Activated CD8-positive, alpha-beta T cell treated with anti-CD3 and anti-CD28 coated beads for 36 hours (primary cell): ENCODE measurements at places on chromosomes 16 and 17. TPM values are rescaled to one million over a fixed set of nuclear protein-coding genes. Genes with fewer than 3 reads are reported as not detected.

Gene MC1R
- total RNA-seq, result 2.5 TPM

GRCh38 chr16:71230122-71230845 is at the start of gene HYDIN:
Gene HYDIN, minus strand, starts transcription at chr16:71230722. Its CDS starts 43,827 bp downstream, at chr16:71186895.
- DNase-seq, result peak; percentile 53

Gene TP53TG3
- not detected for total RNA-seq

Gene DBF4B
- 25.5 TPM for total RNA-seq

Gene CNTNAP4
- not detected for total RNA-seq

DNA sequence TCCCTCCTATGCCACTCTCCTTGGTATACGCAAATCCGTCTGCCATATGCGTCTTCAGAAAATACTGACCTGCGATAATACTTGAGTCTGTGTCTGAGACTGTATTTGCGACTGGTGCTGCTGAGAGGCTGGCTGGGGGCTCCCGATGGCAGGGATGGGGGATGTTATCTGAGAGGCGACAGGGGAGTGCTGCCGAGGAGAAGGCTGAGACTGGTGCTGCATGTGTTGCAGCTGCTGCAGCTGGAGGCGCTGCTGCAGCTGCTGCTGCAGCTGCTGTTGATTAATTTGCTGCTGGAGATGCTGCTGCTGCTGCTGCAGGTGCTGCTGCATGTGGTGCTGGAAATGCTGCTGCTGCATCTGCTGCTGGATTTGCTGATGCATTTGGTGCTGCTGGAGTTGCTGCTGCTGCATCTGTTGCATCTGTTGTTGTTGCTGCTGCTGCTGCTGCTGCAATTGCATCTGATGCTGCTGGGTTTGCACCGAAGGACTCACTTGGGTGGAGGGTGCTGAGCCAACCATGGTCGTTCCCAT is 107.7 kb downstream of the TOX3 start:
- DNase-seq, result no peak

Gene ZNF423
- total RNA-seq, result not detected

Gene SLX1B
- total RNA-seq, result 54.6 TPM

DNA sequence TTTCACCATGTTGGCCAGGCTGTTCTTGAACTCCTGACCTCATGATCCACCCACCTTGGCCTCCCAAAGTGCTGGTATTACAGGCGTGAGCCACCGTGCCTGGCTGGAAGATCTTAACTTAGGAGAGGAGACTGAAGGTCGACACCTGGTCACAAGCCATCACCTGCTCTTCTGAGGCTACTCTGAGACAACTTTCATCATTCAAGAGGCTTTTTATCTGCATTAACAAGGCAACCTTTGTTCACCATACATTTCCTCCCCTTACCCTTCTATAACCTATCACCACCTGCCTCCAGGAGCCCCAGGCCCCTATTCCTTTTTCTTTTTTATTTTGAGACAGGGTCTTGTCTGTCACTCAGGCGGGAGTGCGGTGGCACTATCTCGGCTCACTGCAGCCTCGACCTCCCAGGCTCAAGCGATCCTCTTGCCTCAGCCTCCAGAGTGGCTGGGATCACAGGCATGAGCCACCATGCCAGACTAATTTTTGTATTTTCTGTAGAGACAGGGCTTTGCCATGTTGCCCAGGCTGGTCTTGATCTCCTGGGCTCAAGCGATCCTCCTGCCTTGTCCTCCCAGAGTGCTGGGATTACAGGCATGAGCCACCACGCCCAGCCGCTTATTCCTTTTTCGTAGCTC is 6.2 kb downstream of the LITAF start:
- no peak for DNase-seq

Gene MYH8
- not detected for total RNA-seq

- no peak for DNase-seq
Measured at GRCh38 chr17:394718-395095, 42.1 kb upstream of the RPH3AL start.

Gene CALB2
- not detected for total RNA-seq

Gene MLYCD
- total RNA-seq, result 3.5 TPM

DNA sequence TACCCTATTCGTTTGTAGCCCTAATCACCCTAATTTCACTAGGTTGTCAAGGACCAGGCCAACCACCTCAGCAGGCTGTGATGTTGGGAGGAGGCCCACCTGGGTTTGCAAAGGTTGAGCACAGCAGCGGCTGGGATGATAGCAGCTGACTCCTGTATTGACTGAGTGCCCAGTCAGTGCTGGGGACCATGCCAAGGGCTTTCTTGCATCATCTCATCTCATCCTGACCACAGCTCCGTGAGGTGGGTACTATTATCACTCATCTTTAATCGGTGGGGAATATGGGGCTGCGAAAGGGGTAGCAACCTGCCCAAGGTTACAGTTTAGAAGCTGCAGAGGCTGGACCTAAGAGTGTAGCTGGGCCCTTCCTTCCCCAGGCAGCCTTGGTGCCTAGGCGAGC is 11.7 kb downstream of the ATPAF2 start:
- DNase-seq, result no peak

Gene SLC6A2
- not detected for total RNA-seq

- peak; percentile 90 for DNase-seq
Measured at GRCh38 chr17:78132084-78132676, 1.6 kb downstream of the TMC8 start.

- no peak for DNase-seq
Measured at GRCh38 chr17:22441776-22442175, 749.5 kb downstream of the KCNJ18 start.

GRCh38 chr17:17200311-17200710 is 5.8 kb downstream of the PLD6 start:
- no peak for DNase-seq

DNA sequence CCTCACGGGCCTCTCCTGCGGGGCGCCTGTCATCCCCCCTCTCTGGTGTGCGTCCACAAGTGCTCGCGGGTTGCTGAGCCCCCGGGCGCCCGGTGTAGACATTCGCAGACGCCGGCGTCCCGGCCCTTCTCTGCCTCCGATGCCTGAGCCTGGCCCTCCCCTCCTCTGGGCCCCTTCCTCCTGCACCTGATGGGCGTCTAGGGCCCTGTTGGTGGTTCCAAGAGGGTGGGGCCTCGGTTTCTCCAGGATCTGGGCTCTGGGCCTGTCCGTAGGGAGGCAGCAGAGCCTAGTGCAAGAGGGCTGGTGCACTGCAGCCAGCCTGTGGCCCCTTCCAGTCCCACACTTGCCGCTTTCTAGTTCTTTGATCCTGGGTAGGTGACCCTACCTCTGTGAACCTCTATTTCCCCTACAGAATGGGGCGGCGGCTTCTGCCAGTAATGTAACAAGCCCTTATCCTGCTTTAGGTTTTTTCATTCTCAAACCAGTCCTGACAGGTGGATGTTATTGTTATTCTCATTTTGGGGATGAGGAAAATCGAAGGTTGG is 623 bp downstream of the E4F1 start:
- peak; percentile 48 for DNase-seq

Gene RAI1
- total RNA-seq, result 20.3 TPM

GRCh38 chr16:17571499-17572093 is 100.8 kb upstream of the XYLT1 start:
- DNase-seq, result no peak

DNA sequence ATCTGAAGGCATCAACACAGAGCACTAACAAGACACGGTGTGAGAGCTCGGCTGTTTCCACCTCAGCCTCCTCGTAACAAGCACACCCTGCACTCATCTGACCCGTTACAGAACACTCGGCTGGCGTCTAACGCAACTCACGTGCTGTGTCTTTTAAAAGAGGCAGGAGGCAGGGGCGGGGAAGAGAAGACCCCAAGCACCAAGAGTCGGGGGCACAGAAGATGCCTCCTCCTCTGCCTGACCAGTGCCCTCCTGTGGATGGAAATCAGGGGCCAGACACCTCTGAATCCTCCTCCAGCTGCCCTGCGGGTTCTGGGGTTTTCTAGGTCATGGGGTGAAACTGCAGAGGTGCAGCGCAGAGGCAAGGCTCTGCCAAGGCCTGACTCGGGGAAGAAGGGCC is 74.3 kb downstream of the ZNF778 start:
- DNase-seq, result no peak

Gene LRRC36
- total RNA-seq, result 0.81 TPM

DNA sequence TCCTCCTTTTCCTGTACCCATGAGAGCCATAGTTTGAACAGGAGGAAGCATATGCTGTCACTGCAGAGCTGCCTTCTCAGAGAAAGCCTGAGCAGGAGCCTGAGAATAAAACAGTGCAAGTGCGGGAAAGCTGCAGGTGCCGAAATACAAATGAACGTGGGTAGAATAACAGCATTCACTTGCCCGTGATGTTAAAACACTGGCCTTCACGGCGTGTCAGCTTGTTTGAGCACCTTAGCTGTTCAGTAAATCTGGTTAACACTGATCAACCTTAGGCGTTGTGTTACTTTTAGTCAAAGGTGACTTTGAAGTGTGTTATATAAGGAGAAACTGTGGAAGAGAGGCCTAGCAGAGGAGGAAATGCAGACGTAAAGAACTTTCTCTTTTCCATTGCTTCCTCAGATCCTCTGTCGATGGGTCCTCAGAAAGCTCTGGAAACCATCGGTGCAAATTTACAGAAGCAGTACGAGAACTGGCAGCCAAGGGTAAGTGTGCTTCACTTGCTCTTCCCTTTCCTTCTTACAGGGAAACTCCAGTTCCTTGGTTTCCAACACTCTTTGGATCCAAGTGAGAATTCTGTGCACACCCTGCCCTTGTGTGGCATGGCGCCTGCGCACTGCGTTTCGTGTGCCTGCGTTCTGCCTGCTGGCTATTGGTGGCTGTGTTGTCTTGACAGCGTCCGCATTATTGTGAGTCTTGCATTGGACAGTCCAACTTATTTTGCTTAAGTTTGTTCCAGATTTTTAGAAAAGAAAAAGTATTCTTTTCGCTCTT is 98.9 kb downstream of the RPTOR start:
- DNase-seq, result no peak

Gene SPATA22
- total RNA-seq, result not detected

DNA sequence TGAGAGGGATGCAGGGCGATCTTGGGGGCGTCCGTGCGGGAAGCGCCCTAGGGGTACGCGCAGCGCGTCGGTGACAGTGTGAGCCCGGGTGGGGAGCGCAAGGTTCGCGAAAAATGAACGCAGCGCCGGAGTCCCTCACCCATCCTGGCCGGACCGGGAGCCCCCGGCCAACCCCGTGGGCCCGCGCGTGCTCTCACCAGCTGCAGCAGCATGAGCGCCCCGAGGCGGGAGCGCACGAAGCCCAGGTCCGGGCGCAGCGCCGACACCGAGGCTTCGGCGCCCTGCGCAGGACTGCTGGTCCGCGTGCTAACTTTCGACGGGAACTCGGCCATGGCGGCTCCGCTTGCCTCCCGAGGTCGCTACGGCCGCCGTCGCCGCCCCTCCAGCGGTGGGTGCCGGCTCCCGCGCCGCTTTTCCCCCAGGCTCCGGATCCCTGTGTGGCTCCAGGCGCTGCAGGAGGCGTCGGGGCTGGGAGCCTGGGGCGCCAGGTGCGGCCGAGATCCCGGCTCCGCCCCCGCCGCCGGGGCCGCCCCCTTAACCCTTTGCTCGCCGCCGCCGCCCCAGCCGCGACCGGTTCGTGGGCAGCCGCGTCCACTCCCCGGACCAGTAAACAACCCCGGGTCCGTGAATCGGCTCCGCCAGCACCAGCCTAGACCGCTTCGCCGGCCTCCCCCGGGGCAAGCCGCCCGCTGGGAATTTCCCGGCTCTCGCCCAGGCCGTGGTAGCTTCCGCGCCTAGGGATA is at the start of gene PLLP:
TSS of gene PLLP (minus strand) at position 464 of the 743 bp plus-strand sequence. CDS start at position 332, 132 bp downstream.
- peak; percentile 31 for DNase-seq

- DNase-seq, result no peak
Measured at GRCh38 chr16:1285669-1286512, 23.5 kb upstream of the UBE2I start.

- no peak for DNase-seq
Measured at GRCh38 chr17:50681263-50682200, 26.2 kb downstream of the ANKRD40 start.

- no peak for DNase-seq
Measured at GRCh38 chr16:77684181-77684526, 38.2 kb upstream of the NUDT7 start.

GRCh38 chr17:17762744-17763105 is 74.1 kb downstream of the SREBF1 start:
- no peak for DNase-seq

Gene PRMT7
- 67.4 TPM for total RNA-seq

DNA sequence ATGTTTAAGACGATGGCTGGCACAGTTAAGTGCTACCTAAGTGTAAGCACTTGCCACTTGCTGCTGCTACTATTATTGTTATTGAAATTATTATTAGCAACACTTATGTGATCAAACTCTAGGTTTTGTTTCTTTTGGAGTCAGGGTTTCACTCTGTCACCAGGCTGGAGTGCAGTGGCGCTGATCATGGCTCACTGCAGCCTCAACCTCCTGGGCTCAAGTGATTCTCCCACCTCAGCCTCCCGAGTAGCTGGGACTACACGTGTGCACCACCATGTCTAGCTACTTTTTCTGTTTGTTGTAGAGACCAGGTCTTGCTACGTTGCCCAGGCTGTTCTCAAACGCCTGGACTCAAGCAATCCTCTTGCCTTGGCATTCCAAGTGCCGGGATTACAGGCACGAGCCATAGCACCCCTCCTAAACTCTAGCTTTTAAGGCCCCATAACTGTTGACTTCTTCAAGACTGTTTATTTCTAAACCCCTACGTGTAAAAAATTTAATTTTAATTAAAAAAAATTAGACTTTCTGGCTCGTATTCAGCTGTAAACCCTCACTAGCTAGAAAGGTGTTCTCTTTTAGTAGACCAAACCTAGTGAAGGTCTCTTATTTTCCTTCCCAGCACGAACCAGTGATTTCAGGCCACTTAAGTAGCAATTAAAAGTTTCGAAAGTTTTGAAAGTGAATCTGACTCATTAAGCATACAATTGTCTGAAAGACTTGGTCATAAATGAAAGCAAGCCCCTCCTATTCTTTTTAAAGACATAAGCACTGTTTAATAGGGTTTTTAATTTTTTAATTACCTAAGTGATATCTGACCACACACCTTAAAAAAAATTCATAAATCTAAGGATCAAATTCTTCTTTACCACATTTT is 11.7 kb upstream of the SCNN1B start:
- DNase-seq, result no peak

Gene RARA
- 36.2 TPM for total RNA-seq

DNA sequence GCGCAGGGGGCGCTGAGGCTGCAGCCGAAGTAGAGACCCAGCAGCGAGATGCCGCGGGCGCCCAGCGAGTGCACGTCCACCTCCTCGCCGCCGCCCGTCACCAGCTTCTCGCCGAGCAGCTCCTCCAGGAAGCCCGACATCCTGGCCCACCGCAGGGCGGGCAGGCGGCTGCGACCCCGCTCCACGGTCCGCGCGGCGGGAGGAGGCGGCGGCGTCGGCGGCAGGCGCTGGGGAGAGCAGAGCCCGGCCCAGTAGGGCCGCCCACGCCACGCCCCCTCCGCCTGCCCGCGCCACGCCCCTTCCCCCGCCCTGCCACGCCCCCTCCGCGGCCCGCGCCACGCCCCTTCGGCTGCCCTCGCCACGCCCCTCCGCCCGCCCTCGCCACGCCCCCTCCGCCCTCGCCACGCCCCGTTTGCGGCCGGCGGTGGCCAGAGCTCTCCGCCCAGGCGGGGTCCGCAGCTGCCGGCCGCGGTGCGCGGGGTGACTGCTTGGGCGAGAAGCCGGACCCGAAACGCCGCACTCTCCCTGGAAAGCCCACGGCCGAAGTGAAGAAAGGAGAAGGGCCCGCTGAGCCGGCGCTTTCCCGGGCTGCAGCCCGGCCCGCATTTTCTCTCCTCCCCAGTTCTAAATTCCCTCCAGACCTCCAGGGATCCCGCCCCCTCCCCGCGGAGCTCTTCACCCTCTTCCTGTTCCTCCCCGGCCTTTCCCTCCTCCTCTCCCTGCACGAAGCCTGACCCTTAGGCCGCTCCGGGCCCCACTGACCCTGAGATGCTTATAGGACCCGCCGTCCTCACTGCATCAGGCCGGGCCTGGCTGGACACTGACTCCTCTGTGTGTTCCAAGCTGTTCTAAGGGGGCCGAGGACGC is at the start of gene NXN:
TSS of gene NXN (minus strand) at position 238 of the 867 bp plus-strand sequence.
- DNase-seq, result peak; percentile 86

GRCh38 chr16:57722651-57723050 is 12.9 kb upstream of the KATNB1 start:
- no peak for DNase-seq

- peak; percentile 36 for DNase-seq
Measured at GRCh38 chr16:77376358-77376757, 58.5 kb downstream of the ADAMTS18 start.
